ENCODE measurements at places on chromosomes 16 and 17.
A peak's percentile ranks its signal among the peaks of the same experiment; 100 is the strongest.

GRCh38 chr16:14564861-14565687 lies 65.0 kb downstream of the PARN start:
- DNase-seq: no peak

- DNase-seq: peak; percentile 51
Observed at GRCh38 chr17:38322156-38322779, 21.5 kb downstream of the GPR179 start.

- peak; percentile 100 for DNase-seq
Observed at GRCh38 chr17:42388381-42389134, at the start of gene STAT3. Gene STAT3 (minus strand): TSS chr17:42388442. CDS start chr17:42348516, 39,926 bp downstream.

DNA sequence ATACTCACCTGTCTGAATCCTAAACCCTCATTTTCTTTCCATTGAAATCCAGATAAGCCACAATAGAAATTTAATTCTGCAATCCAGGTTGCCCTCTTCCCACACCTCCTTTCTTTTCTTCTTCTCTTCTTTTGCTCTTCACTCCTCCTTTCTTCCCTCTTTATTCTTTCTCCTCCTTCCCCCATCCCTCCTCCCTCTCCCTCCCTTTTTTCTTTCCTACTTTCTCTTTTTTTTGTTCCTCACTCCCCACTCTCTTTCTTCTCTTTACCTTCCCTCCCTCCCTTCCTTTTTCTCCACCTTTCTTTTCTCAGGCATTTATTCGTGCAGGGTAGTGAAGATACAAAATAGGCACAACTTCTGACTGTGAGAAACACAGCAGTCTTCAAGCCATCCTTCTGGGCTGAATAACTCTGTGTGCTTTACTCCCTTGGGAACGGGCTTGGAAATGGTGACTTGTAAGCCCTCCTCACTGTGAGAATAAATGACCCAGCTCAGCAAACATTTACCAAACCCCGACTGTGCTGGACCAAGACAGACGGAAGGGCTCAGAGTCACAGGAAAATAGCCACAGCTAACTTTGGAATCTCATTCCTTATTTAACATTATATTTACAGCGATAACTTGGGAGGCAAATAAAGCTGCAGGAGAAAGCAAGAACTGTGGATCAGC lies 140.8 kb downstream of the HAPSTR1 start:
- no peak for DNase-seq

DNA sequence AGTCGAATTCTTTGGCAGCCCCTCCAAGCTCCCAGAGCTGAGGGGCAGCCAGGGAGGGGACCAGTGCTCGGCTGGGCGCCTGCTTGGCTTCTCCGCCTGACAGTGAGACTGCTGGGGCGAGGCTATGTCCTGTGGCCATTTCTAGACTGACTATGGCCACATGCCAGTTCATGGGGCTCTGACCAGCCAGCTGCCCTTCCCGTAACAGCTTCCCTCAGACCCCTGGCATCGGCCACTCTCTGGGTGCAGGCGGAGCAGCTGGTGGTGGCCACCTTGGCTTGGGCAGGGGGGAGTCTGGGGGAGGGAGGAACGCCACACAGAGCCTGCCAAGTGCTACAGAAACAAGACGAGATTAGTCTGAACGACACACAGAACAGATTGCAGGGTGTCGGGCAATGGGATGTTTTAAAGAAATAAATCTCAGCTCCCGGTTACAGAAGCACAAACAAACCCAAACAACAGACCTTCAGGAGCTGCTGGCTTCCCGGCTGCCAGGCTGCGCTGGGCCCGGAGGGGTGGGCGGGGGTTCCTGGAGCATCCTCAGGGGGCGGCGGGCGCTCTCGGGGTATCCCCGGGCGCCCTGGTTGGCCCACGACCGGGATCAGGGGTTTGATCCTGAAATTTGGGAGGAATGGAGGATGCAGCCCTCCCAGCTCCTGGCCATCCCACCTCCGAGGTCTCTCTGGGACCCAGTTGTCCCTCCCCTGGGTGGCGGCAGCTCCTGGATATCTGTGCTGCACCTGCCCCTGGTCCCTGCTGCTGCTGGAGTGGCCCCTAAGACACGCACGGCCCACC lies 34.5 kb downstream of the TBC1D16 start:
- DNase-seq: no peak

DNA sequence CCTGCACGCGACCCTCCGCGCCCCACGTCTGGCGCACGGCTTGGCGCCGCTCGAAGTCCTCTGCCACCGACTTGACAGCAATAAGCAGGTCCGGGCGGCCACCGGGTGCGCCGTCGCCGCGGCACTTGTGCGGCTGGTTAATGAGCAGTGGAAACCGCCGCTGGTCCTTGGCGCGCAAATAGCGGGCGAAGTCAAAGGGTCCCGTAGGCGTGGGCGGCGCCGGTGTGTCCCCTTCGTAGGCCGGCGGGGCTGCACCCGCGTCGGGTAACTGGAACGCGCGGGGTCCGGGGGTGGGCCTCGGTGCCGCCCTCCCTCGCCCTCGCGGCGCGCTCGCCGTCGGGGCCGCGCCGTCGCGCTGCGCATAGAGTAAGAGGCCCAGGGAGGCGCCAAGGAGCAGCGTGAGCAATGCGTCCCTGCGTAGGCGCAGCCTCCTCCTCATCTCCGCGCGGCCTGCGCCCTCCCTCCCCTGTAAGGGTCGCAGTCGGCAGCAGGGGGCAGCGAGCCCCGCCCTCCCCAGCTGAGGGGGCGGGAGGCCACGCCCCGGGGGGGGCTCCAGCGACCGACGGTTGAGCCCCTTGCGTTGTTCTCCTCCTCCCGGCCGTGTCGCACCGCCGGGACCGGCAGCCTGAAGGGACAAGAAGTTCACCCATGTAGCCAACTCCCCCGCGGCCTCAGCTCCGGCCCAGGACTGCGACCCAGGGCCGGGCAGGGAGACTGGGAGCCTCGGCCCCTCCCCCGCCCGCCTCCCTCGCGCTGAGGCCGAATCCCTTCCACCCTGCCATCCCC lies 558 bp downstream of the B3GNT9 start:
- DNase-seq: peak; percentile 64

DNA sequence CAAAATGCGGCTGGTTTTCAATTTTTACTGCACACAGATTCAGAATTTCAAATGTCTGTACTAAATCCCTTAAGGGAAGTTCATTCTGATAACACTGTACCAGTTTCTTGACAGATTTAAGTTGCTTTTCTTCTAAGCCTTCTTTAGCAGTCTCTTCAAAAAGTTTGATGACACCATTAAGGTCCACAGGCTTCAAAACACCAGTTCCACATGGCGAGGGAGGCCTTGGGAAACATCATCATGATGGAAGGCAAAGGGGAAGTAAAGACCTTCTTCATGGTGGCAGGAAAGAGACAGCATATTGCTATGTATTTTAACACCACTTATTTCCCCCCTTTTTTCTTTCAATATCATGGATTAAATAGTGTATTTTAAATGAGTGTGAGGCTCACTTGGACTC lies 24.5 kb downstream of the NLRC5 start:
- DNase-seq: no peak

All from endothelial cell (in vitro differentiated cells).